GM20000 (cell line): ENCODE measurements at places on chromosomes 3 and 15.

DNA sequence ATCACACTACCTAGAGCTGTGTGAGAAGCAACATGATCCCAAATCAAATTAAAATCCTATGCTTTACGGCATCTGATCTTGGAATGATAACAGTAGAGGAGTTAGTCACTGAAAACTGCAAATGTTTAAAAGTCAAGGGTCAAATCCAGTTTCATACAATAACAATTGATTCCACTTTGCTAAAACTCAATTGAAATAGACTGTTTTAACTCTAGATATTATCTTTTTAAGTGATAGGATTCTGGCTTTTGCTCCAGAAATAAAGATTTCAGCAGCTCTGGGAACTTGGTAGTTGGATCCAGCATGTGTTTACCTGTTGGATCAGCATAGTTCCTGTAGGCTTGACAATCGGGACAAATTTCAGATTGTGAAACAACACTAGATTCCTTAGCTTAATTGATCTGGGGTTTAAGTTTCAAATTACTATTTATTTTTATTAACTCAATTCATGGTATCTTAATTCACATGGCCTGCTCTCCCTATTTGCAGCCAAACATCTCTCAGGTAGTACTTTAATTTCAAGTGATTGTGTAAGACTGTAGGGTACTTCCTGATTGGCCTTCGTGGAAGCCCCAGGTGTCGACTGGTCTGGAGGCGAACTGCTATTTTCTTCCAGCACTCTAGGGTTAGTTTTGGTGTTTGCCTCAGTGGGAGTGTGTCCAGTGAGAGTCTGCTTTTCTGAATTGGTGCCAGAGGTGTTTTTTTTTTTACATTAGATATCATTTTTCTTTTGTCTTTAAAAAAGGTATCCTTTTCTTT, 16.6 kb downstream of the NFKBIZ start:
- no peak for DNase-seq

DNA sequence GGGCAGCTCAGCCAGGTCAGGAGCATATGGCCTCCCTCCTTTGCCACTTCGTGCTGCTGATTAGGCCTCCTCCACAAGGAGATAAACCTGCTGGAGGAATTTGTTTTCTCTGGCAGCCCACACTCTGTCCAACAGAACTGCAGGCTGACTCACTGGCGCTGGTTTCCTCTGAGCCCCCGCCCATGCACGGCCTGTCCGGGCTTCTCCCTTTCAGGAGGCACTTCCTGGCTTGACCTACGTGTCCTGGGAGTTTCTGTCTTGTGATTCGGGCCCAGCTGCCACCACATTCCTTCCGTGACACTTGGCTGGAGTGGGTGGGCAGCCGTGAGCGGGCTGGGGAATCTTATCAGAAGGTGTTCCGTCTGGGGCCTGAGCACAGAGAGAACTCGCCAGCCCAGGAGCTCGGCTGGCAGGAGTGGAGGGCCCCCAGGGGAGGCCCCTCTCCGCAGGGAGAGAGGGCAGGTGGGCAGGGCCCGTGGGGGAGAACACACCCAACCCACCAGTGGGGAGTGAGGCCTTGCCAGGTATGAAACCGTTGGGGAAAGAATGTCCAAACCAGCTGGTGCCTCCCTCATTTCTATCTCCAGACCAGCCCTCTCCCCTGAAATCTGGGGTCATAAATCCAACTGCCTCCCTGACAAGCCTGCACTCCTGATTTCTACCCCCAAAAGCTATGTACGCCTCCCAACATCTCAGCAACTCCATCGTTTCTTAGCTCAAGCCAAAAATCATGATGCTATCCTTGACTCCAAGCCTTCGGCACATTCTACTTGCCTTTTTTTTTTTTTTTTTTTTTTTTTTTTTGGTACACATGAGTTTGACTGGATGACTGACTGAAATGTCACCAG, 110.6 kb upstream of the MEF2A start:
- no peak for DNase-seq

DNA sequence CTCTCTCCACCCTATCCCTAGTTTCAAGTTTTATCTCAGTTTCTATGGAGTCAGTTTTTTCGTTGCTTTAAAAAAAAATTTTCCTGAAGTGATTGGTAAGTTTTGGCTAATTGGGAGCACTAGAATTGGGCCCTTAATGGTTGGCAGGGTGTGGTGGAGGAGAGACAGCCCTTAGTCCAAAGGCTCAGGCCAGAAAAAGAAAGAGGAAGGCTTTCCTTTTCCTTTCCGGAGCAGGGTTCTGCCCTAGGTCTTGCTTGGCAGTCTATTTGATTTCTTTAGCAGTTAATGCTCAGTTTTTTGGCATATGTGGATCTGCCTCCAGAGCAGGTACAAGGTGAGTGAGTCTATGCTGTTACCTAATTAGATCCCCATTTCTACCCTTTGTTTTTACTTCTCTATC, 22.7 kb downstream of the CTNNB1 start:
- DNase-seq = no peak

- DNase-seq = no peak
These were observed 75.9 kb upstream of the ALDH1L1 start for GRCh38 chr3:126256251-126256650.

DNA sequence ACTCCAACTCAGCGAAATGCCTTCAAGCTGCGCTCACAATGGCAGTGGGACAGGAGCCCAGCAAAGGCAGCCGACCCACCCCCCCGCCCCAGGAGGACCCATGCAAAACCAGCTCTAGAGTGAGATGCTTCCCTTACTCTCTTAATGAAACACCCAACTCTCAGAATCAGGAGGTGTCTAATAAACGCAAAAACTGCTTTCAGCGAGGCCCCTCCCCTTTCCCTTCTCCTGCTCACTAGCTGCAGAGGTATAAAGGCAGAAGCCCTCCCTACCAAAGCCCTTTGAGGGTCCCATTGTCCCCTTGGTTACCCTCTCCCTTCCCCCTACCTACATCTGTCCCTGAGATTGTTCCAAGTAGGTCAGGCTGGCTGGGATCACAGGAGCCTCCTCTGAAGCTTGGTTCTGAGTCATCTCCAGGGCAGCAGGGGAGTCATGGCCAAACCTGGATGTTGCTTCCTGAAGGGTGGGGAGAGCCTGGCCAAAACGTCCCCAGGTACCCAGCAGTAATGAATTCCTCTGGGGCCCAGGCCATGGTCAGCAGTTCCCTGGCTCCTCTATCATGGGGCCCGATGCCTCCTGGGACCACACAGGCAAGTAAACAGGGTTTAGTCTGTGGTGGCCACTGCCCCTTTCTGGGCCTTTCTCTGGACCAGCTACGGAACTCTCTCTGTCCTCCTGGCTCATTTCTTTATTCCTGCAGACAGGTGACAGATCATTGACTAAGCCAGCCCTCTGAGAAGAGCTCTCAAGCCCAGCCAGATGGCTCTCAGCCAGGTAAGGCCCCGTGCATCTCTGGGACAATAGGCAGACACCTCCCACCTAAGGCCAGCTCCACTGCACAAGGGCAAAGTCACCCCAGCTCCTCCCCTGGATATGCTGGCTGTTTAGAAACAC, 8.6 kb downstream of the KLHL25 start:
- DNase-seq = no peak

DNA sequence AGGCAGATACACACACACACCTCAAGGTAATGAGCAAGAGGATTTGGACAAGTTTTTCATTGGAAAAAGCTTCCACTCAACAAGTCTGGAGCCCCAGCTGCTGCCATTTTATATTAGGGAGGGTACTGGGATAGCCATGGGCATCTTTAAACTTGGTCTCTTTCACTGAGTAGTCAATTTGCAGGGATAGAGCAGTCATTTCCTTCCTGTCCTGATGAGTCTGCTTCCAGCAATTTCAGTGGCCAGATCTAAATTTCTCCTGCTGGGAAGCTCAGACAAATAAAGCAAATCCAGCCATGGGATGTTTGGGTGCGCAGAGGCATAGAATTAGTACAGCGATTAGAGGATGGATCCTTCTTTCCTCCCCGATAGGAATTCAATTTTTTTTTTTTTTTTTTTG, 874 bp upstream of the ERC2 start:
- DNase-seq = no peak

- no peak for DNase-seq
These were observed 2.8 kb downstream of the TMEM115 start for GRCh38 chr3:50356553-50356952.

DNA sequence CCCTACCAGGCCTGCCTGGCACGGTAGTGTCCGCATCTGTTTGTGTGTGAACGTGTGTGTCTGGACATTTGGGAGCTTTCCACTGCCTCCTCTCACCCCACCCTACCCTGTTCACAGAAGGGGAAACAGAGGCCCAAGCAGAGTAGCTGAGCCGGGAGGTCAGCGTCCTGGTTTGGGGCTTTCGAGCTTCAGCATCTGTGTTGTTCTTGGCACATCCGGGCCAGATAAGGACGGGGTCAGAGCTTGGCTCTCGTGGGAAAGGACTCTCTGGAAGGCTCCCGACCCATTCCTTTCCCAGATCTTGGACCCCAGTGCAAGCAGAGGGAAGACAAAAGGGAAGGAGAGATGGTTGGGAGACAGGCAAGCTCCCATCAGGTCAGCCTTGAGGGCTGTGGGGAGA, 6.3 kb upstream of the PTH1R start:
- no peak for DNase-seq

- DNase-seq = no peak
These were observed 6.5 kb downstream of the A4GNT start for GRCh38 chr3:138125548-138126221.

GRCh38 chr15:78685159-78685921, 44.3 kb upstream of the CHRNB4 start:
- no peak for DNase-seq

GRCh38 chr3:113556316-113556945, 24.1 kb downstream of the SIDT1 start:
- DNase-seq = no peak

DNA sequence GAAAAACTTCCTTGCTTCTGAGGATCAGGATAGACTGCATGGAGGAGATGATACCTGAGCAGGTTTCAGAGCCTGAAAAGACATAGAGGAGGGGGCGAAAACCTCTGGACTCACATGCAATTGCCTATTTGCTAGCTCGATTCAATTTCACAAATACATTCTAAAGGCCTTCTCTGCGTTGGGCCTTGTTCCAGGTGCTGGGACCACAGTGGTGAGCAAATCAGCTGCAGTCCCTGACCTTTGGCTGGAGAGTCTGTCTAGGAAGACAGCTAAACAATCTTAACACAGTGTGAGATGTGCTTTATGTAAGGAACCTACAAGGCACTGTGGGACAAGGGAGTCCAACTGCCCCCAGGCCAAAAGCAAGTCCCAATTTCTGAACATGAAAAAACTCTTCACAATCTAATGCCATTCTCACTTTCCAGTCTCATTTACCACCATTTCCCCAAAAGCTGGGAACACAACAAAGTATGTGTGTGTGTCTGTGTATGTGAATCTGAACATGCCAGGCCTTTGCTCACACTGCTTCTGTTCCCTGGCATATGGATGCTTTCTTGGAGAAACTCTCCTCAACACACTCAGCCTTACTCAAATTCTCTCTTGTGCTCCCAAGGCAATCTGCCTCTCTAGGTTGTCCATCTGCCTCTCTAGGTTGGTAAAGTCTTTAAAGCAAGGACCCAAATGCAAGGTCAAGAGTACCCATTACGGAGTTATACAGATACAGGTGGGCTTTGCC, 2.1 kb upstream of the PCCB start:
- no peak for DNase-seq

DNA sequence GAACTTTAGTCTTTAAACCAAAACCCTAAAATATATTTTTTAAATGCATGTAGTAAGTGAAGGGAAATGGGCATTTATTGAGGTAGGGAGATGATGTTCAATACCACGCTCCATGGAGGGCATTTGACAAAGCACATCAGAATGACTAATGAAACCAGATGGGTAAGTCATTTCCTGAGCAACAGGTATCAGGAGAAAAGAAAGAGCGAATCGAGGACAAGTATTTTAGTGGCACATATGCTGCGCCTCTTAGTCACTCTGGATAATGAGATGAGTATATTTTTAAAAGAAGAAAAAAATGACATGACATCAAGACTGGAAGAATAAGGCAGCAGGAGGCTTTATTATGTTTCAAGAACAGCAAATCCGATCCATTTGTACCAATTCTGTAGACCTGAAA, 129.0 kb upstream of the ARHGEF3 start:
- DNase-seq = no peak

DNA sequence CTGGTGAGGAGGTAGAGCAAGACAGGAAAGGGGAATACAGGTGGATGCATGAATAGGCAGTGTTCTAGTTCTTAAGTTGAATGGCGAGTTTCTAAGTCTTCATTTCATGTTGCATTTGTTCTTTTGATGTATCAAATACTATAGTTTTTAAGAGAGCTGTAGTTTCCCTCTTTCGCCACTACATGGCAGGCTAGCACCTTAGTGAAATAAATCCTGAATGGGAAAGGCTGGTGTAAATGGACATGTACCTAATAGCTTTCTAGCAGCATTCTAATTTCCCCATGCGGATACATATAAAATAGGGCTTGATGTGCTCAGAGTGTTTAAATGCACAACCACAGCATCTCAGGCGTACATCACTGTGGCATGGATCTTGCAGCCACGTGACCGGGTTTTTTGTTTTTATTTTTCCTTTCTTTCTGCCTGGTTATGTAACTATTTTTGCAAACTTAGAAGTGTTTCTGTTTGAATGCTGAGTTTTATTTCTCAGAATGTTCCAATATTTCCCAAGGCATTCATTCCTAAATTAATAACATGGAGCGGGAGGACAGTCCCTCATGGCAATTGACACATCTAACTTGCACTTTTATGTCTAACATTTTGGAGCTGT, 23.5 kb upstream of the CLN6 start:
- peak; percentile 77 for DNase-seq

DNA sequence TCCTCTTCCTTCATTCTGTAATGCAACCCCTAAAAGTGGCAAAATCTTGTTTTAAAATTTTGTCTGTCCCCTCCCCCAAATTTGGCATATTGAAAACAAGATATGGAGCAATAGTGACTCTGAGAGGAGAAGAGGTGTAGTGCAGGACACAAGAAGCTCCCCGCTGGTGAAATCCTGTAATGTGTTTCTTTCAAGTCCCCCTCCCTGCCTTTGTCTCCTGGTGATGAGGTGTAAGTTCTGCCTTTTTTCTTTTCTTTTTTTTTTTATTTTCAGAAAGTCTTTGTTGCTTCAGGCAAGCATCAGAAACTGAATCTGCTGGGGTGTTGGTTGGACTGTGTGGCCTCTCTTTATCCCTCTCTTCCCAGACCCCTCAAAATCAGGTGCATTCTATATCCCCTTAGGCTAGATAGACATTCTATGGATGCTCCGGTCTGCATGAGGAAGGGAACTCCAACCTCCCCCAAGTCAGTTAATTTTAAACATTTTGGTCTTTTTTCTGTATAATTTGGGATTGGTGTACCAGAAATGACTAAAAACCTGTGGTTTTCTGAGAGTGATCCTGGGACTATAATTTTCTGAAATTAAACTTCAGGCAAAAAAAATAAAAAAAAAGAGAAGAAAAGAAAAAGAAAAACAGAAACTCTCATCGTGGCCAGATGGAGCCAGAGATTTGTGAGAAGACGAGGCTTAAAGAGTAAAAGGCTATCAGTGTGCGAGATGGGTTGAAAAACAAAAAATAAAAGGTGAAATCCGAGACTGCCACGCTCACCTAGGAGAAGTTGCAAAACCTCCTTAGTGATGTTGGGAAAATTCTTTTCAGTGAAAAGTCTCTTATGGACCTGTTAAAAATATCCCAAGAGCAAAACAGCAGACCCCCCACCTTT, 21.4 kb downstream of the ACKR2 start:
- DNase-seq = no peak

GRCh38 chr3:72675243-72675642, 173.0 kb downstream of the SHQ1 start:
- DNase-seq = no peak
